Fibroblast of pulmonary artery (primary cell): ENCODE measurements at places on chromosomes 11 and 22.

GRCh38 chr22:44821741-44822475 lies 69.5 kb downstream of the ARHGAP8 start:
- no peak for DNase-seq

DNA sequence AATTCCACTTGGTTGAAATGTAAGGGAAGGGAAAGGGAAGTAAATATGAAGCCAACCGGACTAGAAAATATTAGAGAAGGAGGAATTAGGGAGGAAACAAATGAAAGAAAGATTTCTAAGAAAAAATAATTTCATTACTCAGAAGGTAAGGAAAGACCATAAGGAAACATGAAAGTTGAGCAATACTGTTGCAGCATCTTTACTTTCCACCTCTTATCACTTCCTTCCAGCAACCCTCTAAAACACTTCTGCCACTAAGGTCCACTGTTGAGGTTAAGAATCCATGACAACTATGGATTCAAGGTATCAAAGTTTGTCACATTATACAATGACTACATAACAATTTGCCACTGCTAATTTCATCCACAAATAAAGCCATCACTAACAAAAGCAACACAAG lies 308.6 kb downstream of the DLG2 start:
- no peak for DNase-seq

GRCh38 chr11:14635546-14635945 lies 8.1 kb upstream of the PDE3B start:
- DNase-seq: no peak

DNA sequence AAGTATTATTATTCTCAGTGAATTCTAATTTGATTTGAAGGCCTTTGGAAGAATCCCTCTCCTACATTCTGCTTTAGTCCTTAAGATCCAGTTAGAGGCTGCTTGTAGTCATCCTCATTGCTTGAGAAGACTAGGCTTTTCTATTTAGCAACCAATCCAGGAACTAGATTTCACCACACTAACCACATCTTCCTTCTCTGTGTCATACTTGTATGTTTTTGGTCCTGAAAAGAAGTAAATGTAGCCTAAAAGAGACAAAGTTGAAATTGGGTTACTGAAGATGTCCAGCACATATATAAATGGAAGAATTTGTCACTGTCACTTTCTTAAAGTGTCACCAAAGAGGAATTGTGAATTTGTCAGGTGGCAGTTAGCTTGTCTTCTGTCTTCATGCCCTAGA lies 46.6 kb upstream of the MMP7 start:
- DNase-seq: peak; percentile 24

DNA sequence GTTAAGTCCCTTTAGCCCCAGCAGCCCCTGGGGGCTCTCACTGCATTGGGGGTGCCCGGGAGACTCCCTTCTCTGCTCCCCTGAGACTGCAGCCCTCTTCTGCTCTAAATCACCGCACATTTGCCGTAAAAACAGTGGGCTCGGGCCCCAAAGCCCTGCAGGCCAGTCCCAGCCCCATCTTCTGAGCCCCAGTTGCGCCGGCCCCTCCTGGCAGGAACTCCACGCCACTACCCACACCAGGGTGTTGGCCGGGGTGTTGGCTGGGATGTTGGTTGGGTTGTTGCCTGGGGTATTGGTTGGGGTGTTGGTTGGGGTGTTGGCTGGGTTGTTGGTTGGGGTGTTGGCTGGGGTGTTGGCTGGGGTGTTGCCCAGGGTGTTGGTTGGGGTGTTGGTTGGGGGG lies 23.5 kb downstream of the OTUB1 start:
- DNase-seq: no peak
